ENCODE measurements at places on chromosomes 2 and 18.

DNA sequence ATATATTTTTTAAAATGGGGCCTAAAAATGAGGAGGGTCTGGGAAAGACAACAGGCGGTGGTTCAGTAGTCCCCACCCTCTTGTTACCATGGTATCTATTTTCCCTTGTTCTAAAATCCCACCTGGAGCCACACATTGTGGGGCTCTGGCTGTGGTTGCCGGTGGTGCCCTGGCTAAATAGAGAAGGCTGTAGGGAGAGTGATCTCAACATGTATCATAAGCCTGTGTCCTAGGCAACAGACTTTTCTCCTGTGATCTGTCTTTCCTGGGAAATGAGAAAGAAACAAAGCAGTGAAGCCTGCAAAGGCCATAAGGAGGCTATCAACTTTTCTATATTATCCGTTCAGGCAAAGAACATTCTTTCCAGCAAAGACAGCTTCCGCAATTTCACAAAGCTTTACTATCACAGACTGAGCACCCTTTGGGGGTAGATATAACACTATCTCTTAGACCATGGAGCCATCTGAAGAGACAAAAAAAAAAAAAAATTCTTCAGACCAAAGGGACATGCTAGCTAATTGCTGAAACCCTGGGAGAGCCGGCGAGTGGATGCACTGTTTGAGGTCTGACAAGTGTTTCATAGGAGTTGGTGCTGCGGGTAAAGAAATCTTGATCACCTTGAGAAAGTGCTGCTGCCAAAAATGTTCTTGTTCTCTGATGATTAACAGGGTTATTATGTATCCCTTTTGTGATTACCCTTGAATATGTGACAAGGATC is 879.2 kb upstream of the DDX18 start:
- DNase-seq, result no peak

DNA sequence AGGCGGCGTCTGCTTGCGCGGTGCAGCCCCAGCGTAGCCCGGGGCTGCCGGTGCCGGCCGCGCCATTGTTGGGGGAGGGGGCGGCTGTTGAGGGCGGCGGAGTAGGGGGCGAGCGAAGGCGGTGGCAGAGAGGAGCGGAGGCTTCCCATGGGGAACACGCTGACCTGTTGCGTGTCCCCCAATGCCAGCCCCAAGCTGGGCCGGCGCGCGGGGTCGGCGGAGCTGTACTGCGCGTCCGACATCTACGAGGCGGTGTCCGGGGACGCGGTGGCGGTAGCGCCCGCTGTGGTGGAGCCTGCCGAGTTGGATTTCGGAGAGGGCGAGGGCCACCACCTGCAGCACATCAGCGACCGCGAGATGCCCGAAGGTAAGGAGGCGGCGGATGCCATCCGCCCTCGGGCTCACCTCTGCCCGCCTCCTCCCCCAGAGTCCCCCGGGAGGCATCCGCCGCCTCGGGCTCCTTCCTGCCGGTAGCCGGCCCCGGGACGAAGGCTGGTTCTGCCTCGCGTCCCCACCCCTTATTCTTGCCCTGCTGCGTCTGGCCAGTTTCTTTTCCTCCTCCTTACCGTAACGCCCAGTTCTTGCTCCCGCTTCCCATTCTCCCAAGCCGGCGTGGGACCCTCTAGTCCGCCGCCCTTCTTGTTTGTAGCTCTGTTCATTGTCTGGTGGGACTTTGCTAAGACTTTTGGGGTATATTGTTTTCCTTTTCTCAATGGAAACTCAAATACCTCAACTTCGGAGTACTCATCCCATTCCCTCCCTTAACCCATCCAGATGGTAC is 500 bp downstream of the CCNYL1 start:
- DNase-seq, result peak; percentile 31

GRCh38 chr2:240455647-240456446 is 20.4 kb downstream of the GPC1 start:
- DNase-seq, result no peak

- no peak for DNase-seq
Observed at GRCh38 chr2:18094277-18094676, 215.8 kb downstream of the KCNS3 start.

DNA sequence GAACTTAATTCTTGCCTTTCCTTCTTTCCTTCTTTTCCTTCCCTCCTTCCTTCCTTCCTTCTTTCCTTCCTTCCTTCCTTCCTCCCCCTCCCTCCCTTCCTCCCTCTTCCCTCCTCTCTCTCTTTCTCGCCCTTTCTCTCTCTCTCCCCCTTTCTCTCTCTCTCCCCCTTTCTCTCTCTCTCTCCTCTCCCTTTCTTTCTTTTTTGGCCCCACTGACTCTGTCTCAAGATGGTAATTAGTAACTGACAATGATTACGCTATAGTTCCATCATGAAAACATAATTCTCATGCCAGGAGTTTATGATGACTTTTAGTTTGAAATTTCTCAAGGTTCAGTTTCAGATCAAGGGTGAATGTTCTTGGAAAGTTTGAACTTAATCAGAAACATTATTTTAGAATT is 14.8 kb upstream of the CTLA4 start:
- DNase-seq, result no peak

GRCh38 chr2:63444565-63445288 is 143.6 kb downstream of the WDPCP start:
- DNase-seq, result no peak

GRCh38 chr18:67092141-67092540 is 424.4 kb downstream of the DSEL start:
- no peak for DNase-seq

DNA sequence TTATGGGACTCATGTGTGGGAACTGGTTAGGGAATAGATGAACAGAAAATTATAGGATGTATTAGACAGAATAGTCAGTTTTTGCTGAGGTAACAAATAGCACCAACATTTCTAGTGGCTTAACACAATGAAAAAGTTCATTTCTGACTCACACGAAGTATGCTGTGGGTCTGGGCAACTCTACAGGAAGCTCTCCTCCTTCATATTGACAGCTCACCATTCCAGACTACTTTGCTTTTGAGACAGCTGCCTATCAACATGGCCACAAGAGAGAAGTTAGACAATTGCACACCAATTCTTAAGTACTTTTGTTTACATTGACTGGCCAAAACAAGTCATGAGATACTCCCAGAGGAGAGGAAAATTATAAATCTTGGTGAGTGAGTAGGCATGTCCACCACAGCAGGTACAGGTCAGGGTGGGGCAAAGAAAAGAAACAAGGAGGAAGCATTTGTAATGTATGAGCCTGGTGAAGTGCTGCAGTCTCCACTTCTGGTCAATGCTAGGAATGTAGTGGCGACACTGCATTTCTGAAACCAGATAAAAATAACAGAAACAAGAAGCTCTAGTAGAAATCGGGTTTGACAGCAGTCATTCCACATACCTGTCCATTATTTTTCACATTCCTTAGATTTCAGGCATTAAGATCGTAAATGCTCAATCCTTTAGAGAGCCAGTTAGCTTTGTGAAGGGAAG is 141.6 kb downstream of the ICOS start:
- DNase-seq, result no peak

DNA sequence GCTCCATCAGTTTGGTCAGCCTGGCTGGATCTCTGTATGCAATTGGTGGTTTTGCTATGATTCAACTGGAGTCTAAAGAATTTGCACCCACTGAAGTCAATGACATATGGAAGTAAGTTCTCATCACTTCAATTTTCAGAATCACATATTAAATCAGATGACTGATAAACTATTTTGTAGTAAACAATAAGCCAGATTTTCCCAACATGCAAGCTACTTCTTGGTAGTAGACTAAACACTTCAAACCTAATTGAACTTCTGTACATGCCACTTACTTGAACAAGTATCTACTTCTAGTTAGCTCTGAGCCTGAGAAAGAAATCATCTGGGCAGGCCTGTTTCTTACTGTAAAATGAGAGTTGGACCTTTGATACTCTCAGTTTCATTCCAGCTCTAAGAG is 11.4 kb downstream of the KLHL41 start:
- no peak for DNase-seq

GRCh38 chr2:240819858-240820606 is at the start of gene KIF1A:
Gene KIF1A (minus strand): TSS chr2:240820219. CDS start chr2:240797752, 22,467 bp downstream.
- DNase-seq, result no peak

- no peak for DNase-seq
Observed at GRCh38 chr2:419687-420317, 131.9 kb upstream of the ALKAL2 start.

DNA sequence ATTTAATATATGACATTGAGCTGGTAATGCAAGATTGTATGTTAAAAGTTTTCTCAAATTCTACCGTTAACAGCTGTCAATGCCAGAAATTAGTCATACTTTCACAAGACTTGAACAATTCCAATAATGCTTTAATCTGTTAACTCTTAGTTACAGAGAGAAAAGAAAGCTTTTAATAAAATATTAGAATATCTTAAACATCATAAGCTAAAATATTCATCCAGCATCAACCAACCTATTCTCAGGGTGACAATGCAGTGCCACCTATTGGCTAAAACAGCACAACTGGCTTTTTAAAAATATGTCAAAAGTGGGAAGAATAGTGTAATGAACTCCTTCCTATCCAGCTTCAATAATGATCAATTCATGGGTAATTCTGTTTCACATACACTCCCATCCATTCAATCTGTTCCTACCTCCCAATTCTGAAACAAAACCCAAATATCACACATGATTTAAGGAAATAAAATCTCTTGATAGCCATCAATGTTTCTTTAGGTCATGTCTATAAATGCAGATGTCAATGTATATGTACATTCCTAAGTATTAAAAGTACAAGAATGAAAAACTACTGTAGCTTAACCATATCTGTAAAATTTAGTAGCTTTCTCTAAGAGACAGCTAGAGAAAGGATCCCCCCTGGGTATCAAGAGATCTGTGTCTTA is 79.8 kb upstream of the CCDC141 start:
- DNase-seq, result peak; percentile 33

DNA sequence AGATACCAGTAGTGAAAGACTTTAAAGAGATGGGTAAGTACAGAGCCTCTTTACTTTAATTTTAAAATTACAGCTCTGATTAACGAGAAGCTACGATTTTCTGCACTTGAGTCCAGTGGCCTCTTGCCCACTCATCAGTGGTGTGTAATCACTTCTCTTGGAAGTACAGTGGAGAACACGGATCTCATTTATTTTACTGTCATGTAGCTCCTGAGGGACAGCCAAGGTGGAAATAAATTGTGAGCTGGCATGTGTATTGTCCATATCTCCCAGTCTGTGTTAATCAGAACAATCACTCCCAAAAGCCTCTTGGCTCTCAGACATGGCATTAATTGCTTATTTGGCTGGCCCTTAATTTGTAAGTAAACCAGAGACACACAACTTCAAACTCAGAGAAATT is 69.4 kb downstream of the LOXHD1 start:
- DNase-seq, result no peak

DNA sequence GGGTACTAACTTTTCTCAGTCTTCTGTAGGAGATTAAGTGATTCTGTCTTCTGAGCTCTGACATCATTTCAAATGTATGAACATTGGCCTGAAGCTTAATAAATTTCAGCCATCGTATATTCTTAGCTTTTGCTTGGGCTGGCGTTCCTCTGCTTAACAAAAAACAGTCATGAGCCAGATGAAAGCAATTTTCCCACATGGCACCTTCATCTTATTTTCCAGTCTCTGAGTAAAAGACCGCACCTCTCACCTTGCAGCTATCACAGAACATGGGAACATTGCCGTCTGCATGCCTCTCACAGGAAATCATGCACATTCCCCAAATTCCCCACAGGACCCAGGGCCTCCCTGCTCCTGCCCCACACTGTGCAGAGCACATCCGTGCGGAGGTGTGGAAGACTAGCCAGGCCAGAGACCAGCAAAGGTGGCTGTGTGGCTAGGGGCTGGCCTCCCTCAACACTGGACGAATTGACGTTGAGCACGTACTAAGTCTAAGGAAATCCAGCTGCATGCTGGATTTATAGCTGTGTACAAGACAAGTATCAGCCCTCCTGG is 531.8 kb upstream of the ID2 start:
- DNase-seq, result no peak

DNA sequence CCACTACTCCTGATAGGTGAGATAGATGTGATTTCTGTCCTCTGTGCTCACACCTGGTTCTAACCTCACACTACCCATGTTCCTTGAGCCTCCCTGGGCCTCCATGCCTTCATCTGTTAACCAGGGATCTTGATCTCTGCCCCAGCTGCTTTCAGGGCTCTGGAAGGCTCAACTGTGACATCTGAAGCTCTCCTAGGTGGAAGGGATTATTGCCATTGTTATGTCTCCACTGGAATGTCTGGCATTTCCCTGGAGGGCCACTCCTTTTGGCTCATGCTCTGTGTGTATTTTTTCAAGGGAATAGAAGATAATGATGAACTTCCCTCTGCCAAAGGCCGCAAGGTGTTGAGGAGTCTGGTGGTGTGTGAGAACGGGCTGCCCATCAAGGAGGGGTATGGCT is 41.2 kb downstream of the PCARE start:
- DNase-seq, result no peak

DNA sequence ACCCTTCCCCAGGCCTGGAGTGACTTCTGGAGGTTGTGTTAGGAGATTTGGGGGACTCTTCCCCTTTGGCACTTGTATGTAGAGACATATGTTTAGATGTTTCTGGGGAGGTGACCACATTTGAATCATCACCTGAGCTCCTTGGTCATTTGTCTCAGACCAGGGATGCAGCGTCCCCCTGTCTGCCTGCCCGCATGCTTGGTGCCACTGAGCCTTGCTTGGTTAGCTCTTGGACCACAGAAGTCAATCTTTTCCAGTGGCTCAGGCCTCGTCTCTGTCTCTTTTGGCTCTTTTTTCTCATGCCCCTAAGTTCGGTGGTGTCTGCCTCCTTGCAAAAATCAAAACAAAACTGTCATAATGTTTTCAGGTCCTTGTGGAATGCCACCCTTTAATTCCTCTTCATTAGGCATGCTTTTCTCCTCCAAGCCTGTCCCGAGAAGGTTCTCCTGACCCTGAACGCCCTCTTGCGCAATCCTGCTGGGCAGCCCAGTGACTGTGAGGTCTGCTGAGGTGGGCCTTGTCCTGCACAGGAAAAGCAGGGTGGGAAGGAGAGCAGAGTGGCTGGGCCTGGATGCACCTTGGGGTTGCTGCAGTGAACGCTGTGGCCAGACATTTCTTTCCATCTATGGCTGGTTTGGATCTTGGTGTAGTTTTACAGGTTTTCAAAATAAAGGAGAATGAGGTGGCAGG is 24.9 kb downstream of the GLI2 start:
- no peak for DNase-seq

GRCh38 chr2:136328207-136328795 is 210.4 kb upstream of the CXCR4 start:
- no peak for DNase-seq

DNA sequence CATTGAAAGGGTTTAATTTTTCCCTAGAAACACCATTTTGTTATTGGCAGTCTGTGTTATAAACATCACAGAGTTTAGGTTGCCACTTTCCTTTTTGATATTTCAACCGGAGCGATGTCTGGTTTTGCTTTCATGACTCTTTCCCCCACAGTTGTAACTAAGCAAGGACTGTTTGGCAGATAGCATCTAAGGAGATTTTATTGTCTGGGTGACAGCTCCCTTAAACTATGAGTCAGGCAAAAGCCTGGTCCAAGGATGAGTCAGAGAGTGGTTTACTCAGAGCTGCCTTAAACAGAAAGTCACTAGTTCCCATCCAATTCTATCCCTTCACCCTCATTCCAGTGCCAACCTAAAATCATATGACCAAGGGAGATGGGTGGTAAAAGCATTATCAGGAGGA is 341.6 kb upstream of the VWC2L start:
- no peak for DNase-seq

- no peak for DNase-seq
Observed at GRCh38 chr2:72132981-72133720, 14.5 kb downstream of the CYP26B1 start.
